PC-3 (cell line): ENCODE measurements at places on chromosomes 11 and 22. TPM values are rescaled to one million over a fixed set of nuclear protein-coding genes. Genes with fewer than 3 reads are reported as not detected.

DNA sequence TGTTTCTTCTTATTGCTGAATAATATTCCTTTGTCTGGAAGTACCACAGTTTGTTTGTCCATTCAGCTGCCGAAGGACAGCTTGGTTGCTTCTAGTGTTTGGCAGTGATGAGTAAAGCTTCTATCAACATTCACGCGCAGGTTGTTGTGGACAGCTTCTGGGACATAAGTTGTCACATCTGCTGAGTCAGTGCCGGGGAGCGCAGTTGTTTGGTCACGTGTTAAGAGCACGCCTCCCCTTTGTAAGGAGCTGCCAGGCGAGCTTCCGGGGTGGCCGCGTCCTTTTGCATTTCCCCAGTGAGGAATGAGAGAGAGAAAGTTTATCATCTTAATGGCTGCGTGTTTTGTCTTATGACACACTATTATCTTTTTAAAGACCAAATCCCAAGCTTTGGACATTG, 30.3 kb downstream of the SAMM50 start:
- no peak overlapping the region for H3K27ac ChIP-seq
- no peak overlapping the region for H3K4me3 ChIP-seq
- DNase-seq: no peak
- H3K36me3 ChIP-seq: peaks cover 11% of the 10 kb centered on the region; the same call in 1 of the 2 replicates
- no peaks in the 10 kb centered on the region for H3K27me3 ChIP-seq

- no peak overlapping the region for H3K4me3 ChIP-seq
- H3K4me1 ChIP-seq: no peaks in the 10 kb centered on the region
- DNase-seq: no peak
- no peaks in the 10 kb centered on the region for H3K36me3 ChIP-seq
- no peaks in the 10 kb centered on the region for H3K27me3 ChIP-seq
These were observed 151.6 kb upstream of the E2F8 start for GRCh38 chr11:19392321-19392720.

DNA sequence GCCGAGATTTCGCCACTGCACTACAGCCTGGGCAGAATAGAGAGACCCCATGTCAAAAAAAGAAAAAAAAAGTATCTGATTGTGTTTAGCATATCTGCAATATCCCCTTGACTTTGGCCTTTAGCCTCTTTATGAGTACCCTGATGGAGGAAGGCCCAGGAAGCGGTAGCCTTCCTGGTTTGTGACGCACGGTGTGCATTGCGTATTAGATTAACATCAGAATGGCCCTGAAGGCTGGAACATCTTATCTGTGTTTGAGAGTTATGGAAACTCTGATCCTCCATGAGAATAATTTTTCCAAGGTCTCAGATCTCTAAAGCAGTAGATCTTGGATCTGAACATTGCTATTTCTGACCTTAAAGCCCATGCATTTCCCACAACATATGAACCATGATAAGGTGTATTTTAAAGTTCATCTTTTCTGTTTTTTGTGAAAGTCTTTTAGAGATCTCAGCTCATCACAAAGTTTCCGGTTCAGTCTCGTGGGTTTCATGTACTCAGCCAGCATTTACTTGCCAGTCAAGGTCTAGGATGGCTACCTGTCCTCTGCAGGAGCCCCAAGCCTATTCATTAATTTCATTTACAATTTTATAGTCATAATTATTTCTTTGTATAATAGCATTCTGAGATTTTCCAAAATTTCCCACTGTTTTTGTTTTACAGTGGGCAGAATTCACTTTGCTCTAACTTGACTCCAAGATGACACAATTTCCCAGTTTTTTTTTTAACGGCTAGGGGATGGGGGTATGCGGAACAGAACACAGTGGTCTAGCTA, 605 bp upstream of the FDX1 start:
- H3K4me3 ChIP-seq: peak overlapping the region; percentile 78
- H3K27ac ChIP-seq: no peak overlapping the region
- no peaks in the 10 kb centered on the region for H3K27me3 ChIP-seq
- H3K4me1 ChIP-seq: peaks cover 27% of the 10 kb centered on the region
- no peaks in the 10 kb centered on the region for H3K36me3 ChIP-seq
- DNase-seq: no peak

DNA sequence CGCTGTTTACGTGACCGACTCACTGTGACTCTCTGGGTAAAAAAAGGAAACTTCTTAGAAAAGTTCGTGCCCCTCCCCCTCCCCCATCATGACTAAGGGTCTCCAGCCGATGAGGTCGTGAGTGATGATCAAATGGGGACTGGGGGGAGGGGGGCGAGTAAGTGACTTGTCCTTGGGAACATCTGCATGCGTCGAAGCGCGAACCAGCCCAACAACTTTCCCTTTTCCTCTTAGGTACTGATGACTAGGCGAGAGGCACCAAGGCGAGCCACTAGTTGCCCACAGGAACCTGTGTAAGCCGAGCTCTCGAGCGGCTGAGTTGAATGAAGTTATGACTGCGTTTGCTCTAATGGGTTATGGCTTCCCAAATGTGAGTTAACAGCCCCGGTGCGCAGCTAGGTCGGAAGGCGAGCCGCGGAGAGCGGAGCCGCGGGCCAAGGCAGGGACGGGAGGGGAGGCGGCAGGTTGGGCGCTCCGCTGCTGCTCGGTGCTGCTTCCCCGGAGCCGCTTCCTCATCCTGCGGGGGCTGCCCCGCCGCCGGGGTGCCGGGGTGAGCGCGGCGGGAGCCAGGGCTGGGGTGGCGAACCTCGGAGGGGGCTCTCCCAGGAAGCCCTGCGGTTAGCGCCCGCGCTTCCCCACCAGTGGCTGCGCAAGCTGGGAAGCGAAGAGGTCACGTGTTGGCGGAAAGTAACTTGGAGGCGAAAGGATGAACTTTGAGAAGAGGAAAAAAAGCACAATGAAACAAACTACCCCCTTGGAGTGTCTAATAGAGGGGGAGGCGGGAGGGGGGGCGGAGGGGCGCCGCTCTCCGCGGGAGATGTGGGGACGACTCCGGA, 22.1 kb upstream of the BDNF start:
- H3K27me3 ChIP-seq: no peaks in the 10 kb centered on the region
- peaks cover 6% of the 10 kb centered on the region; the same call in 1 of the 2 replicates for H3K4me1 ChIP-seq
- H3K4me3 ChIP-seq: no peak overlapping the region
- DNase-seq: no peak

Gene E2F8
- 11.9 and 12.3 TPM in 2 replicates for total RNA-seq

Gene NLRP14
- 0.11 TPM in 1 of 2 replicates, not detected in the other for total RNA-seq

Gene RAG2
- total RNA-seq: not detected in 2 replicates
